ENCODE measurements at places on chromosomes 5 and 9.

DNA sequence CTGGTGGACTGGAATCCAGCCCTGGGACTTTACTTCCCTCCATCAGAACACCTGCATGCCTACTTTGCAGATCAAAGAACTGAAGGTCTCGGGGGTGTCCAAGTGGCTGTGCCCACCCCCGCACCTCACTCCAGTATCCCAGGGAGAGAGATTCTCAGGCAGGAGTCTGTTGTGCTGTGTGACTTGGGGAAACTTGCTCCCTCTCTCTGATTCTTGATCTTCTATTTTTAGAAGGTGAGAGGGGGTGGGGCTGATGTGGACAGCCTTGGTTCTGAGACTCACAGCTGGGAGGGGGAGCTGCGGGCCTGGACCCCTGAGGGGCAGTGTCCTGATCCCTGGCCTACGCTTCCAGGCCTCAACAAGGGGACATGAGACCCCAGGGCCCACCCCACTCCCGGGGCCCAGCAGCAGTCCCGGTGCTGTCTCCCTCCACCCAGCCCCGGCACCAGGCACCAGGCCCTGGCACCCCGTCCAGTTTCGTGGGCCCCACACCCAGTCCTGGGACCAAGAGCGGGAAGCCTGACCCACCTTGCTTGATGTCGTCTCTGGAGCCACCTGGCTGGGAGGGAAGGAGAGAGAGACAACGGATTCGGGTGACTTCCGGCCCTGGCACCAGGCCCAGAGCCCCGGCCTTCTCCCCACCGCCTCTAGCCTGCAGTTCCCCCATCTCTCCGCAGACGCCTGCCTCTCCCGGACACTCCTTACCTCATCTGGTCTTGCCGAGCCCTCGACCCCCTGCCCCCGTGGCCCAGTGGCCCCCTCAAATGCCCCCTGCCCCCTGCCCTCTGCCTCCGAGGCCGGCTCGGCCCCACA is 74.0 kb upstream of the SPTLC1 start:
- DNase-seq: no peak

- no peak for DNase-seq
These were observed 20.1 kb downstream of the CXXC5 start for GRCh38 chr5:139668064-139668880.

GRCh38 chr9:138062196-138062595 is 184.6 kb downstream of the CACNA1B start:
- no peak for DNase-seq

DNA sequence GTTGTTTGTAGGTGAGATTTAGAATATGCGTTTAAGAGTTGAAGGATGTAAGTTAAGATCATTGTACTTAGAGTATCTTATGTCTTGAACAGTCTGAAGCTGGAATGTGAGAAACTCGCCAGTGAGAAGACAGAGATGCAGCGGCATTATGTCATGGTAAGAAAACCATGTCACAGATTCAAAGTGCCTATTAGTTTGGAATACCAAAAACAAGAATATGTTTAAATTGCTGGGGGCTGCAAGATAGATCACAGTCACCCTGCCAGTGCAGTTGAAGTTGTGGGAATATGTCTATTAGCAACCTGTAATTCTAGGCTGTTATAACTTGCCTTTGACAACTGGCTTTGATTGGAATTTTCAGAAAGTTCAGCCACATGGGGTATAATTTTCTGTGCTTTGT is 3.0 kb downstream of the TLE4 start:
- DNase-seq: no peak

DNA sequence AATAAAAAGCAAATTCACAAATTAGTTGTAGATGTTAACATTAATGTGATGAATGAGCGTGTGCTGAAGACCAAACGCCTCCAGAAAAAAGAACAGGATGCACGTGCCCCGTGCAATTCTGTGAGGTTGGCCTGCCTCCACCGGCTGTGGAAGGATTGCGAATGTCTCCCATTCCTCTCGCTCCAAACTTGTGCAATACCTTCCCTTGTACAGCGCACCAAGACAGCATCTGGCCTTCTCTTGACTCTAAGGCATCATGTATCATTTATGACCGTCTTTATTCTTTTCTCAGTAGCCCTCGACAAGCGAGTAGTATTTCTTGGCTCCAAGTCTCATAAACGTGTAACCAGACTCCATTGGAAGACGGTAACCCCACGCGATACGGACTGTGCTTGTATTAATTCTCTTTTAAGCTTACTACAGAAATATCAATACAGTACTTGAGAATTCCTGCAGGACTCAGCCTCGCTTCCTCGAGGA is 1.5 kb upstream of the TESK1 start:
- no peak for DNase-seq

DNA sequence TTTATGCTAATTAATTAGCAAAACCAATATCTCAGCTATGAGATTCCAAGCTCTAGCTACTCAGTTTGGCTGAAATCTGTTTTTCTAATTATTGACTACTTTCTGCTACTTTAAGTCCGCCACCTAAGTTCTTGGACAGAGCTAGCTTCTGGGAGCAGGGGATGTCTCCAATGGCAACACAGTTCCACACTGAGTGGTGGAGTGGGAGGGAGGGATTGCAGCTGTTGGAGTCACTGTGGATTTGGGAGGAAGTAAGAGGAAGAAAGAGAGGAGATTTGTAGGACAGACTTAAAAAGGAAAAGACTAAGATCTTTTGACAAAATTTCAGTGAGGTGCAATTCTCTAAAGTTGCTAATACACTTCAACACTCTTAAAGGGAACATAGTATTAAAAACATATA is 450.8 kb downstream of the NFIB start:
- no peak for DNase-seq

GRCh38 chr5:67648201-67648671 is 451.6 kb upstream of the CD180 start:
- no peak for DNase-seq
